ENCODE measurements at places on chromosomes 12 and 14. TPM values are rescaled to one million over a fixed set of nuclear protein-coding genes. Genes with fewer than 3 reads are reported as not detected.

DNA sequence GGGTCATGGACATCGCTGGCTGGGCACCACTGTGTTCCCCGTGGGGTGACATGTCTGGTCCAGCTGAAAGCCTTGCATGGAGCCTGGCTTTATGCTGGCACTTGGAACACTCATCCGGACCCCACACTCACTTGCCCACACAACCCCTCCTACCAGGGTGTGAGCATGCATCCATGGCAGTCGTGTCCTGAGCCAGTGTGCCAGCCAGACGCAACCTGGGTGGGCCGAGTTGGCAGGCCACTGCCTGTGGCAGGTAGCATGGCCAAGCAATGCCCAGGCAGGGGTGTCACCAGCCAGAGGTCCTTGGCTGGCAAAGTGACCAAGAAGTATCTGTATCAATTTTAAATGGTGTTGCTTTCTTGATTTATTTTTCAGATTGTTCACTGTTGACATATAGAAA is 141.7 kb downstream of the CCDC59 start:
- DNase-seq = no peak

DNA sequence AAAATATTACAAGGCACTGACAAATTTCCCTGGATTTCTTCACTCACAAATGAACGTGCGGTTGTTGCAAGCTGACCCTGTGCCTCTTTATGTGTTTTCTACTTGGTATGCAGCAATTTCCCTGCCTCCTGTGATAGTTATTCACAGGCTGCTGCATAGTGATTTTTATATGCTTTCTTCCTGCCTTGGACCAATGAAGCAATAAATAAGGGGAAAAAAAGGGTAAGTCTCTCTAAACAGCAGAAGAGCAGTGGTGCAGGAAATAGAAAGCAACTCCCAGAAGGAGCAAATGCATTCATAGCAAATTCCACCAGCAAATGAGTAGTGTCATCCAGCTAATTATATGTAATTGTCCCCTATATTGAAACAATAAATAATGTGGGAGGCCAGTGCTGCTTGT is 737.9 kb downstream of the GALC start:
- DNase-seq = no peak

- DNase-seq = no peak
These were observed 649 bp upstream of the SALL2 start for GRCh38 chr14:21526672-21527317.

GRCh38 chr12:20421421-20421820 is 53.1 kb downstream of the PDE3A start:
- no peak for DNase-seq

DNA sequence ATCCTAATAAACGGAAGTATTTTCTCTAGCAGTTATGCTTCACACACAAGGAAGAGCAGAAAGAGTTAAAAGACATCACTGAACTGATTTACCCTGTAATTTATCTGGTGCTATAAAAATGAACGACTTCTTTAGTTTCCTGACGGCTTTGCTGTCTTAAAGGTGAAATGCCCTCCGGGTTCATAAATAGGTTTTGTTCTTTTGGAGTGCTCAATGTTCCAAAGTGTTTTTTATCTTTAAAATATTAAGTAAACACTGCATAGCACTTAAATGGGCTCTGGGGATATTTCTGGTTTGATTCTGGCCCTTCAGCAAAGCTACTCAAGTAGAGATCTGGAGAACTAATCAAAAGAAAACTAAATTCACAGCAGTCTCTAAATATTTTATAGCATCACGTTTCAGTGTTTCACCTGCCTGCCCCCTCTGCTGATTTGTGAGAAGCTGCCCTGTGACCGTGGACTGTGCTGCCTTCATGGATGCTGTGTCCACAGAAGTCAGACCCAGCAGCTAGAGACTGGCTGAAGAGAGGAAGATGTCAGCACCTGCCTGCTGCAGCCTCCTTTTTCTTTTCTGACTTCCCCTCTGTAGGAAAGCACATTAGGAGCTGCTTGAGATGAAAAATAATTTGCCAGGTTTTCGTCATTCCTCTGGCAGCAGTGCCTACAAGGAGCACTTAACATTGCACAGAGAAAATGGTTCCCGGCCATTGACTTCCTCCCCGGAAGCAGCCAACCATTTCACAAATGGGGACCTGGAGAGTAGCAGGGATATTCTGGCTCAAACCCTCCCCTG is 205.1 kb upstream of the FSCB start:
- no peak for DNase-seq

GRCh38 chr12:58916921-58917511 is 3.3 kb downstream of the LRIG3 start:
- DNase-seq = no peak

- DNase-seq = no peak
These were observed 20.1 kb upstream of the CERS5 start for GRCh38 chr12:50187084-50187900.

- no peak for DNase-seq
These were observed 260.4 kb downstream of the TTC6 start for GRCh38 chr14:37855871-37856270.

- peak; percentile 57 for DNase-seq
These were observed 1.8 kb upstream of the ZNF839 start for GRCh38 chr14:102317564-102318248.

- no peak for DNase-seq
These were observed 130.9 kb upstream of the USP15 start for GRCh38 chr12:62129291-62129690.

DNA sequence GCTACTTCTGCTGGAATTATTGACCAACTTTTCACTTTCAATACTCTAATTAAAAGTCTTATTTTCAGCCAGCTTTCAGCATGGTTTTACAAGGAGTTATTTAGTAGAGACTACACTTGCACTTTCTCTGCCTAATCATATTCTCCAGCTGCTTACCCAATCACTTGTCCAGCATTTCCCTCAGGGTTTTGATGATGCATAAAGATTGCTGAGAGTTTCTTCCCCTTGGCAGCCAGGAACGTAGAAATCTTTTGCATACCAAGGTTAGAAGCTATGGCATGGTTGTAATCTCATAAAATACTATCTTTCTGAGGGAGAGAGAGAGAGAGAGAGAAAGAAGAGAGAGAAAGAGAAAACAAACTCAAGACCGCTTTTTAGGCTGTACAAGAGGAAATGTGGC is 10.8 kb downstream of the OR4Q3 start:
- DNase-seq = no peak

- no peak for DNase-seq
These were observed 76.4 kb downstream of the SUSD6 start for GRCh38 chr14:69687606-69688298.

DNA sequence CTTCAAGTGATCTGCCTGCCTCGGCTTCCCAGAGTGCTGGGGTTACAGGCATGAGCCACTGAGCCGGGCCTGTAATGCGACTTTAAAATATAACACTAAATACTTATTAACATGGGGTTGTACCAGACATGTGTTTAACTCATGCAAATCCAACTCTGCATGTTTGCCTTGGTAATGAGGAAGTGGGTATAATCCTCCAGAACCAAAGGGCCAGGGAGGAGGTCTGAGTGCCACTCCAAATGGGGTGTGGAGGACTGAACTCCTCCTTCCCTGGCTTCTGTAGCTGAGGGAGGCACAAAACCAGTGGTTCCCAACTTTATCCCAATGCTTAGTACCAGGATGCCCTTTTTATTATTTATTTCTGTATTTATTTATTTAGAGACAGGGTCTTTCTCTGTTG is 61.6 kb upstream of the MED13L start:
- DNase-seq = no peak

CLEC9A gene
- total RNA-seq = not detected

RD3L gene
- total RNA-seq = not detected

NACA gene
- total RNA-seq = 1,262 TPM
